ENCODE measurements at places on chromosomes 7 and 10. TPM values are rescaled to one million over a fixed set of nuclear protein-coding genes. Genes with fewer than 3 reads are reported as not detected.

DNA sequence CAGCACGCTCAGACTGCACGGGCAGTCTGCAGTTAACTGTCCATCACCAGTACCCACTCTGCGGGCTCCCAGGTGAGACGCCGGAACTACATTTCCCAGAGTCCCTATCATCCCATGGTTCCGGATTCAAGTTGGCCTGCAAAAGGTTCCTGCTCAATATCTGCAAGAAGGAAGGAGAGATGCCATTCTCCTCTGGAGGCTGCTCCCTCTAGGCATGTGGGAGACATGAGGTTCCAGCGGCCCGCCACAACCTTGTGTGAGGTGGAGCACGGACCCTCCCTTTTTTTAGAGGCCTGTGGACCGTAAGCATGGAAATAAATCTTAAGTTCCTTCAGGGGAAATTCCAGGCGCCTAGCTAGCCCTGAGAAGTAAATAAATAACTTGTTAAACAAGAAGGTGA, 29.7 kb downstream of the NUP42 start:
- no peak overlapping the region for H3K27ac ChIP-seq
- H3K36me3 ChIP-seq = no peaks in the 10 kb centered on the region
- H3K4me3 ChIP-seq = no peak overlapping the region
- H3K4me1 ChIP-seq = no peaks in the 10 kb centered on the region

VPS37D gene
- 3.5 TPM for total RNA-seq

C1QL3 gene
- total RNA-seq = not detected

KCP gene
- total RNA-seq = 0.66 TPM

TSPAN33 gene
- total RNA-seq = 7.6 TPM

AGBL3 gene
- total RNA-seq = 3.3 TPM

DNA sequence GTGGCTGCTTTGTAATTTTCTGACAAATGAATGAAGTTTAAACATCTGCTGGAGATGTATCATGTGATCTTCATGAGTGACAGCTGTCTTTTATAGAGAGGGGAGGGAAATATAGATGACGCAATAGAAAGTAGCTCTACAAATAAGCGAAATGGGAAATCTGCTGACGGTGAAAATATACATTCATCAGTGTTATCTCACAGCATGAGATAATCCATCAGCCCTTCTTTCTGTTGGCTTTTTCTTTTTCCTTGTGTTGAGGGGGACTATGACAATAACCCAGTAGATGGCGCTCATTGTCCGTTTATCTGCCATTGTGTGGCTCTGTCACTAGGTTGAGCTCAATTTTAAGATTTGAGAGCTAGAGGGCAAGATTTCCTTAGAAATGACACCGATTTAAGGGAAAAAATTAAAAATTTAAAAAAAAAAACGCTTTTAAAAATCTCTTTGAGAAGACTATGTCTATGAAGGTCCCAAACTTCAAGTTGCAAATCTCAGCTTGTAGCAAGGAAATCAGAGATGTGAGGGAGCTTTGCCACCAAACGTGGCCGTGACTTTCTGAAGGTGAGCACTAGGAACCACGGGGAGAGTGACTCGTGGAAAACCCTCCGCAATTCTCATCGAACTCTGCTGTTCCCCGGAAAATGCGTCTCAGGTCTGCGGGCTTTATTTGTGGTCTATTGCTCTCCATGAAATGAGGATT, 114.6 kb upstream of the SFMBT2 start:
- peaks cover 5% of the 10 kb centered on the region for H3K4me1 ChIP-seq
- no peak overlapping the region for H3K27ac ChIP-seq
- H3K4me3 ChIP-seq = no peak overlapping the region
- no peak for DNase-seq
- H3K36me3 ChIP-seq = no peaks in the 10 kb centered on the region
